Dermis microvascular lymphatic vessel endothelial cell (primary cell): ENCODE measurements at places on chromosomes 16 and 17.

DNA sequence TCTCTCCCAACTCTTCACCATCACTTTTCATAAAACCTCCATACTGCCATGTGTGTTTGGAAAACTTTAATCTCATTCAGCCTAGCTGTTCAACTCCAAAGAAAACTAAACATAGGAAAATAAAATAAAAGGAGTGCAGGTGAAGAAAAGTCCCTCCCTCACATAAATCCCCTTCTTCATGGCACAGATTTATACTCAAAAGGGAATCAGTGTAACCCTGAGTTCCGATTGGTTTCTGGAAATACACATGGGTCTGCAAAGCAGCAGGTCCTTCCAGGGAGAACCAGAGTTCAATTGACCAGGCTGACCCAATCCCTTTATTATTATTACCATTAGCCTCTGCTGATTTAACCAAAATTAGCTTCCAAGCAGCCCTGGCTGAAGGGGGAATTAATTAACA, 8.9 kb upstream of the HOXB2 start:
- no peak for DNase-seq

- DNase-seq, result no peak
Measured at GRCh38 chr17:4049546-4049945, 85.3 kb upstream of the ATP2A3 start.

GRCh38 chr16:15037745-15038144, 18.1 kb downstream of the NTAN1 start:
- DNase-seq, result no peak

- peak; percentile 37 for DNase-seq
Measured at GRCh38 chr16:29710227-29711219, 31.5 kb downstream of the QPRT start.

GRCh38 chr16:1942810-1943726, at the start of gene MSRB1:
Gene MSRB1 (minus strand): TSS chr16:1943199. CDS start chr16:1943156, 43 bp downstream.
- DNase-seq, result peak; percentile 99

GRCh38 chr16:73279451-73279850, 231.5 kb upstream of the ZFHX3 start:
- DNase-seq, result no peak

DNA sequence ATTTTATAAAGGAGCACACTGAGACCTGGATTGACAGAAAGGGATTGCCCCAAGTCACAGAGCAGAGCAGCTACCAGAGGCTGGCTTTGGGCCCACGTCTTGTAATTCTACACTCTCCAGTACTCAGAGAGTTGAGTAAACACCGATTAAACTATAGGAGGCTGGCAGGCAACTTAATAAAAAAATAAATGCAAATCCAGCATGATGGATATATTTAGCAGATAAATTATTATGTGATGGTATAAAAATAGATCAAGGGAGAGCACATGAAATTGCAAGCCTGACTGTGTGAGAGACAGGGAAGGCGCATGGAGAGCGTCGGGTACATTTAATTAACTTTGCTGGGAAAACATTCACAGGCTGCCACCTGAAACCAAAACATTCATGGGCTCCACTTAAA, 87.7 kb upstream of the CCL2 start:
- DNase-seq, result no peak

GRCh38 chr16:81618661-81619060, 160.4 kb upstream of the PLCG2 start:
- peak; percentile 70 for DNase-seq

GRCh38 chr17:62724398-62725146, 83.5 kb downstream of the MARCHF10 start:
- DNase-seq, result no peak

- DNase-seq, result no peak
Measured at GRCh38 chr16:89135166-89135565, 36.4 kb upstream of the CDH15 start.

DNA sequence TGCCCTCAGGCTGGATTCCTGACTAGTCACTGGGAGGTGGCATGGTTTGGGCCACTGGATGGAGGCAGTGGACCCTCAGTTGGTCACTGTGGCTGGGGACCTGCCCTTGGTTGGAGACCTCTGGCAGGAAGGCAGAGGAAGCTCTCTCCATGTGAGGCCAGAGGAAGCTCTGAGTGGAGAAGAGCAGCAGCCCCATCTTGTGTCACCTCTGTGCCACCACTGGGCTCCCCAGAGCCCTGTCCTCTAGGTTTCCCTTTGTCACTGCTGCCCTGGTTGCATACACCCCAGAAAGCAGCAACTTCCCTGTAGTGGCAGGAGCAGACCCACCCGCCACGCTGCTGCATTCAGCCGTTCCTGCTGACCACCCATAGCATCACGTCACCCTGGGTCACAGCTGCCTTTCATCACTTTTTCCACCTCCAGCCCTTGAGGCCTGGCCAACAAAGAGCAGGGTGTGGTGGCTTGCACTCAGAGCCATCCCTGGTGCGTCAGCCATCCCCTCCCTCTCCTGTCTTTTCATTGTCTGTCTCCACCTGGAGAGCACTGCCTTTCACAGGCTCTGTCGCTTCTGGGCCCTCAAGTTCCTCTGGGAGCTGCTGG, 11.9 kb downstream of the CTRL start:
- no peak for DNase-seq

DNA sequence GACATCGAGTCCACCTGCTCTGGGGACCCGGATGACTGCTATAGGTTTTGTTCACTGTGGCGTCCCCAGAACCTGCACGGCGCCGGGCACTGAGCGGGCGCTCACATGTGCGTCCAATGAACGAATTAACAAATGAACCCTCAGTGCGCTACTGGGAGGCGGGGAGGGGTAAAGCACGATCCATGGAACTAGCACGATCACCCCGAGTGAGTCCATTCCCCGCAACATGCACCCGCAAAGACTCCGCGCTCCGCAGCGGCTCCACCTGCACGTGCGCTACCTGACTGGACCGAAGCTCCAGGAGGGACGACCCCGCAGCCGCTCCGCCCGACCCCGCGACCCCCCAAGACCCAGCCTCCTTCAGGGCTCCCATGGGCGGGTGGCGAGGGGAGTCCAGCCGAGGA, 491 bp downstream of the TRAP1 start:
- peak; percentile 44 for DNase-seq

DNA sequence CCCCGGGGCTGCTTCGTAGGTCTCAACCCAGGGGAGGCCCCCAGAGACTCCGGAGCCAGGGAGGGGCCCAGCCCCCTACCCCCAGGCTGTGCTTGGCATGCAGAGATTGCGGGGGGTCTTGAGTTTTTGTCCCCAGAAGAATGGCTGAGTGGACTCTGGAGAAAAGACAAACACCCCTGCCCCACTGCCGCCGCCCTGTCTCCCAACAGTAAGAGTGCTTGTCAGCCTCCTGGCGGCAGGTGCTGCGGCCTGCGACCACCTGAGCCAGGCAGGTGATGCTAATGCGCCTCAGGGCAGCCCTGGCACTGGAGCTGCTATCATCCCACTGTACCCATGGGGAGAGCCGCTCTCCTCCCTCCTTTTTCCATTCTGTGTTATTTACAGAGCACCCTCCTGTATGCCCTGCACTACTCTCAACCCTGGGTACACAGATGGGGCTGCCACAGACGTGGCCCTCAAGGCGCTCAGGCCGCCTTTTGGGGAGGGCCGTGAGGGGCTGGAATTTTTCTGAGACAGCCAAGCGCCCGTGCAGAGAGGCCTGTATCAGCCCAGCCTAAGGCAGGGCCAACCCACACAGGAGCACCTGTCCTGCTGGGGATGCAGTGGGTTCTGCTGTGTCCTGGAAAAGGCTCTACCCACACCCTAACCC, 2.6 kb upstream of the IL17C start:
- DNase-seq, result no peak

DNA sequence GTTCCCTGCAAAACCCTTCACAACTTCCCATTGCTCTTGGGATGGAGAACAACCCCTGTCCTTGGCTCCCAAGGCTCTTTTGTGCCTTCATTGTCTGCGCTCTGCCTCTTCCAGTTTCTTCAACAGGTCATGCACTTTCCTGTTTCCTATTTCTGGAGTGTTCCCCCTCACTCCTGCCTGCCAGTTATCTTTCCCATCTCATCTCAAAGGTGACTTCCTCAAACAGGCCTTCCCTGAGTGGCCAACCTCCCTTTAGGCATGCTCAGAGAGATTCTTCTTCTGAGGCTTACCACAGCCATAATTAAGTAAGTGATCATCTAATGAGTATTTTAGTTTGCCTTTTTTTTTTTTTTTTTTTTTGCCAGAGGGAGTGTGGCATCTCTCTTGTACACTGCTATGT, 2.9 kb upstream of the CYLD start:
- DNase-seq, result no peak

- DNase-seq, result no peak
Measured at GRCh38 chr16:88026964-88027938, 76.0 kb downstream of the BANP start.

- no peak for DNase-seq
Measured at GRCh38 chr17:10120109-10120485, 78.3 kb downstream of the GAS7 start.

- DNase-seq, result no peak
Measured at GRCh38 chr17:75317671-75318070, 28.4 kb upstream of the SLC25A19 start.

DNA sequence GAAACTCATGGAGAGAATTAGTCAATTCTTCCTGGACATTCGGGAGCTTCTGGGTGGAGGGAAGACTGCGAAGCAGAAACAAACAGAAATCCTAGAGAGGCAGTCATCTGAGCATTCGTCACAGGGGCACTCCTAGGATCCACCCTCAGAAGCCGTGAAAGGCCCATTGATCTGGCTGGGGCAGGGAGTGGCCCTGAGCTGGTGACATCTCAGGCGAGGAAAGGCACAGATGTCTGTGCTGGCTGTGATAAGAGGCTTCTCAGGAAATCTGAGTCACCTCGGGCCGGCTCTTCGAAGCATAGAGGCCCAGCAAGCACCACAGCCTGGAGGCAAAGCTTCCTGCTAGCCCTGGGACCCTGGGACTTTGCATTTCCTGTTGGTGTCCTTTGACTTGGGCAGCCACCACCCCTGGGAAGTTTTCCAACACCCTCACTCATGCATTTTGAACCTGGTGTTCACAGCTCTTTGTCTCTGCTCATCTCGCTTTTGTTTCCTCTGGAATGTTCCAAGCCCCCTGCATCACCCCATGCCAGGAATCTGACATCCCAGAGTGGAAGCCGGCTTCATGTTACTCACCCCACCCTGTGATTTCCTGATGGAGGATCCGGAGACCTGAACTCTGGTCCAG, 23.3 kb upstream of the CDRT4 start:
- peak; percentile 98 for DNase-seq

GRCh38 chr17:80428363-80428762, 13.4 kb downstream of the ENDOV start:
- DNase-seq, result no peak

DNA sequence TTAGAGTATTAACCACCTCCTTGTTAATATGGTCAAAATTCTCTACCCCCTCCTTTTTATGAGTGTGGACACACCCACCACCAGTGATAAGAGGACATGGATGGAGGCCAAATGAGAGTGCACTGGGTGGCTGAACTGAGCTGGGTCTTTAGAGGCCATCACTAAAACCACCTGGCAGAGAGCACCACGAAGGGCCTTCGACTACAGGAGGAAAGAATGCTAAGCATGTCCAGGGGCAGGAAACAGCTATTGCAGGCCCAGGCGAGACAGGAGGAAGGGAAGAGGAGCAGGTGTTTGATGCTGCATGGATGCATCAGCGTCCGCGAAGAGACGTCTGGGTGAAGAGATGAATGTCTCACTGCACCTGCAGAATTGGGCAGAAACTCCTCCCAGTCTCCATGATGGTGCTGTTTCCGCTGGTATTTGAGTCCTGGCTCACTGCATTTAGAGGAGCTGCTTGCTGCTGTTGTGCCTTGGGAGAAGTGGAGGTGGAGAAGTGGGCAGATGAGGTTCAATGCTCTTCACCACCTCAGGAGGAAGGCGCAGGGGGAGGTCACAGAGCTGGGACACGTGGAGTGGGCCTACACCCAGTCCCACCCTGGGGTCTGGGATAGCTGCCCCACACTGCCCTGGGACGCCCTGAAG, 33.2 kb downstream of the SPHK1 start:
- peak; percentile 21 for DNase-seq

- DNase-seq, result peak; percentile 12
Measured at GRCh38 chr16:10368969-10369551, 16.8 kb upstream of the ATF7IP2 start.

DNA sequence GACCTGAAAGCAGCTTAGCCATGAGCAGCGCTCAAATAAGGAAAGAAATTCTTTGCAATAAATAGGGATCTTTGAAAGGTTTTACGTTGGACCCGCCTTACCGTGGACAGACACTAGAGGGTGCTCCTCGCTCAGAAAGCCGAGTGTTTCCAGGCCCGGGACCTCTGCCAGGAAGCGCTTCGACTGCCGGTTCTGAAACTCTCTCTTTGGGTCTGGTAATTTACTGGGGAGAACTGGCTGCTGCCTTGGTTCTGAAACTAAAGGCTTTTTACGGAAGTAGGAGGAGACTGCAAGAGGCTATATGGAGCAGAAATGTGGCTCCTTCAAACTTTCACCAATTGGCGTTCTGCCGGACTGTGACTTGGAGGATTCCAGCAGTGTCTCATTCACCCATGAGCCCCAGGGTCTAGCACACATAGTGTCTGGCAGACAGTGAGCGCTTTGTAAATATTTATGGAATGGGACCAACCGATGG, 45.6 kb upstream of the HOXB9 start:
- peak; percentile 55 for DNase-seq

- no peak for DNase-seq
Measured at GRCh38 chr16:23072769-23073549, 76.3 kb downstream of the USP31 start.

GRCh38 chr17:46027976-46028325, 28.9 kb downstream of the STH start:
- no peak for DNase-seq

- DNase-seq, result no peak
Measured at GRCh38 chr17:63349478-63350000, 96.6 kb downstream of the CYB561 start.

DNA sequence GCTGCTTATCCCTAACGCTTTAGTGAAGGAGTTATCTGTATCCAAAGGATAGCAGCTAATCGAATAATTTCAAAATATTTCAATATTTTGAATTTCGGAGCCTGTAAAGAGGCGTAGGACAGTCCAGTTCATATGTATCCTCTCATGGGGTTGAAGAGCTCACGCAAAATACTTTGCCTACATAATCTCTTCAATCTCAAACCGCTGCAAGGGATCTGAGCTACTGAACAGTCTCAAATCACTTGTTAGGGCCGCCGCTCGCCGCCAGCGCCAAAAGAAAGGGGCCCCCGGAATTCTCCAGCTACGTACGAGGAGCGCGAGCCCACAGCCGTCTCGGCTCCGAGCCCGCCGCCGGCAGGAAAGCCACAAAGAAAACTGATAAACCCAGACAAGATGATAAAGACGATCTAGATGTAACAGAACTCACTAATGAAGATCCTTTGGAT, 601 bp upstream of the RFWD3 start:
- peak; percentile 34 for DNase-seq

GRCh38 chr17:58313815-58314705, 14.5 kb downstream of the TSPOAP1 start:
- no peak for DNase-seq

- no peak for DNase-seq
Measured at GRCh38 chr17:72812823-72813222, 279.7 kb downstream of the SLC39A11 start.

GRCh38 chr16:31183432-31184428, 3.8 kb downstream of the FUS start:
- DNase-seq, result no peak

GRCh38 chr16:82650804-82651203, 24.0 kb downstream of the CDH13 start:
- DNase-seq, result no peak
